ENCODE measurements at places on chromosomes 6 and 20.

DNA sequence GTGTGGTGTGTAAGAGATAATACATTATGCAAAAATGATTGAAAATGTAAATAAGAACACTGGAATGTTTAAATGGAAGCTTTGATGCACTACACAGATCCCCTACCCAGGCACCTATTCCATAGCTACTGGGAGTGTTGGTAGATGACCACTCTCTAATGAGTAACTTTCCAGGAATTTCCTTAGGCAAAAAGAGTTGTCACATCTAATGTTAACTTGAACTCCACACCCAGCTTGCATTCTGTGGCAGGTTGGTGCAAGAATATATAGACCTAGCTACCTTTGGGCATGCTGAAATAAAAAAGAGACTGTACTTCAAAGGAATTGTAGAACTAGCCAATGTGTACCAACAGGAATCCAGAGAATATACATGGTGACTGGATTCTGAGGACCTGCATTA is 1254.2 kb upstream of the EYS start:
- no peak for DNase-seq

GRCh38 chr20:46331611-46332361 is 23.5 kb upstream of the CDH22 start:
- no peak for DNase-seq

DNA sequence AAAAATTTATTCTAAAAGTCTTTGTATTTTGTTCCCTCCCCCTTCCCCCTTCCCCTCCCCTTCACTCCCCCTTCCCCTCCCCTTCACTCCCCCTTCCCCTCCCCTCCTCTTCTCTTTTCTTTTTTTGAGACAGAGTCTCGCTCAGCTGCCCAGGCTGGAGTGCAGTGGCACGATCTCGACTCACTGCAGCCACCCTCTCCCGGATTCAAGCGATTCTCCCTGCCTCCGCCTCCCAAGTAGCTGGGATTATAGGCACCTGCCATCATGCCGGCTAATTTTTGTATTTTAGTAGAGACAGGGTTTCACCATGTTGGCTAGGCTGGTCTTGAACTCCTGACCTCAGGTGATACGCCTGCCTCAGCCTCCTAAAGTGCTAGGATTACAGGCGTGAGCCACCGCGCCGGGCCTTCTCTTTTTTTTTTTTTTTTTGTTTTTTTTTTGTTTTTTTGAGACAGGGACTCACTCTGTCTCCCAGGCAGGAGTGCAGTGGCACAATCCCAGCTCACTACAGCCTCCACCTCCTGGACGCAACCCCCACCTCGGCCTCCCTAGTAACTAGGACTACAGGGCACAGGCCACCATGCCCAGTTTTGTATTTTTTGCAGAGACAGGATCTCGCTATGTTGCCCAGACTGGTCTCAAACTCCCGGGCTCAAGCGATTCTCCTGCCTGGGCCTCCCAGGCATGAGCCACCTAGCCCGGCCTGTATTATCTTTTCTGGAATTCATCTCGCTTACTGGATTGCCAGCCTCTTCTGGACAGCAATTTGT is 1.1 kb upstream of the AFG1L start:
- no peak for DNase-seq

- DNase-seq: no peak
Measured at GRCh38 chr6:87724983-87725811, 23.2 kb upstream of the AKIRIN2 start.

DNA sequence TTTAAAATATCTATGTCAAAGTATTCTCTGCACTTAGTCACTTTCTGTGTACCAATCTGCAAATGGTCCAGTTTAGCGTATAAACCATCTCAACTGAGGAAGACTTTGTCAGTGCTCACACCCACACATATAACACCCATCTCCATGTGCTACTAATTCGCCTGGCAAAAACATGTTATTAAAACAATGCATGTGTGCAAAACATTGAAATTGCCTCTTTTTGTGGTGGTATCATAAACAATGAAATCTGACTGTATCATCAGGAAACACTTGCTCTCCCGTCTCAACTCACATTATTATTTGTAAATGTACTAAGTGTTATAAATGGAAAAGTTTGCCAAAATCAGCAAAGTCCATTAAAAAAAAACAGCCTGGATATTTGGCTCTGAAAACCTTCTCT is 105.9 kb upstream of the FOXC1 start:
- DNase-seq: no peak

DNA sequence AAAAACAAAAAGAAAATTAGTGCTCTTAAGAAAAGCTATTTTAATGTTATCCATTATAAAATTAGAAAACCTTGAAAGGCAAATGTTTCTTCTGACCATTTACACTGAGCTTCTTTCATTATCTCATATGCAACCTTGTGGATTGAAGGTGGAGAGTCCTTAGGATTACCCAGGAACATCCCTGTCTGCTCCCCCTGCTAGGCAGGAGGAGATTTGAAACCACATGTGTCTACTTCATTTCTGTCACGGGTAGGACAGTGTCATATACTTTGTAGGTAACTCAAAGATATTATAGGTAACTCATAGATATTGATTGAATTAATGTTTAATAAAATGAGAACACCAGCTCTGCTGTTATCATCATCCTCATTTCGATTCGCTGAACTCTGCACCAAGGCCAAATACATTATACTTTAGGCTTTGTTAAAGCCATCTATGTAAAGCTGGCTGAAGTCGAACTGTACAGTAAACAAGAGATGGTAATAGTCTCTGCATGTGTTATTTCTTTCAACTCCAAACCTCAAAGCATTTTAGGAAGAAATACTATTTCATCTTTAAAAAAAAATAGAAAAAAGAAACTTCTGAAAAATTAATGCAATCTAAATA is 49.5 kb downstream of the HDAC2 start:
- DNase-seq: no peak

DNA sequence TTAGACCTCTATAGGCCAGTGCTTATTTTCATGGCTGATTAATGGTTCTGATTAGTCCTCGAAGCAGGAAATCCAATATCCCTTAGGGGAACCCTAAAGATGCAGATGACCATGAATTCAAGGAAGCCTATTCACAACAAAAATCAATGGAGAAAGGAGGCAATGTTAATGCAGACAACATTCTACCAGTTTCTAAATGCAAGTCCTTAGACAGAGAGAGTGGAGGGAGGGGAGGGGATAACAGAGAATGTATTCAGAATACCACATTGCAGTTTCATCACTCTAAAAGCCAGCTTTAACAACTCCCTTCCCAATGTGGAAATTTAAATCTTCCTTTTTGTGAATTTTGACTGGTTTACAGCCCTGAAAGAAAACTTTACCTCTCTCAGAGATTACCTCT is 87.1 kb upstream of the POU3F2 start:
- DNase-seq: peak; percentile 22

GRCh38 chr6:114897536-114897935 is 554.7 kb upstream of the HS3ST5 start:
- DNase-seq: no peak

Measured in globus pallidus (tissue), 1 donor.